ENCODE measurements at places on chromosomes 1 and 21. TPM values are rescaled to one million over a fixed set of nuclear protein-coding genes. Genes with fewer than 3 reads are reported as not detected.
A peak's percentile ranks its signal among the peaks of the same experiment; 100 is the strongest.

DNA sequence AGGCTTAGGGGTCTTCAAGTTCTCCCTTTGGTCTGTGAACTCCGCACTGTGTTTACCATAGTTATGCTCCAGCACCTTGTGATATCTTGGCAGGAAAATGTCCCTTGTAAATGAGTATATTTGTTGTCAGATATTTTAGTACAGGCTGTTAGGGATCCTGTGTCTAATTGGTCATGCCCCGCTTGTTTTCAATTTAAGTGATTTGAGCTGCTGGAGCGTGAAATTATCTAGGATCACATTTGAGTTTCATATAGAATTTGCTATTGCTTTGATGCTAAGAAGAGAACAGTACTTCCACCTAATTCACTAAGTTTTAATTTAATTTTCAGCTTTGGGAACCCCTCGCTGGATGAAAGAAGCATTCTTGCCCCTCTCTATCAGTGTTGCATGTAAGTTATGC lies 15.4 kb upstream of the TOR3A start:
- no peak for DNase-seq

DNA sequence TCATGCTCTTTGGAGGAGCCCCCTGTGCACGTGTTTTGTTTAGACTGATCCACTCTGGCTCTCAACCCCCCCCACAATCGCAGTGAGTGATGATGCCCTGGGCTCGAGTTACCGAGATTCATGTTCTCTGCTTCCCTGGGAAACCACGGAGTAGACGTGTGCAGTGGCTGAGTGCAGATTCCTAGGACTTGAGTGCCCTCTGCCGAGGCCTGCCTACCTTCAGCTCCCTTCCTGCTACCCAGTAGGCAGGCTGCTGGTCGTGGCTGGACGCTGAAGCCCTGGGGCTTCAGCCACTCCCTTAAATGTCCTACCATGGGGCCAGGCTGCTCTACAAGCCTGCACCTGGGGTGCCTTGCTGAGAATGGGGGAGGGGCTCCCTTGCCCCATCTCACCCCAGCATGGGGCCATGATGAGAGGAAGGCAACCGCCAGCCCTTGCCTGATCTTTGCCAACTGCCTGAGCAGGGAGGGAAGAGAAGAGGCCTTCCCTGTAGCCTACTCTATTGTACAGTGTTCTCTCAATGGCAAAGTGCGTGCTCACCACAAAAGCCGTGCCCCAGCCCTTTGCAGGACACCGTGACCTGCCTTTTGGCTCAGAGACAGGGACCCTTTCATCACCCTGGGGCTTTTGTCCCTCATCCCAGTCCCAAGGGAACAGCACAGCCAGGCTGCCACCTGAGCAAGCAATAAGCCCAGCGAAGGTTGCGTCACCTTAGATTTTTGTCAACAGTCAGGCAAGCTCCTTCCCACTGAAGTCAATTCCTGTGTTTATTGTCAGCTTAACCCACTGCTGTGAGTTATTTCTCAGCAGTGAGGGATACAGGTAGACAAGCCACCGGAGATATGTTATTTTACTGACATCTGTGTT lies 4.1 kb upstream of the GRIK3 start:
- peak; percentile 6 for DNase-seq

DNA sequence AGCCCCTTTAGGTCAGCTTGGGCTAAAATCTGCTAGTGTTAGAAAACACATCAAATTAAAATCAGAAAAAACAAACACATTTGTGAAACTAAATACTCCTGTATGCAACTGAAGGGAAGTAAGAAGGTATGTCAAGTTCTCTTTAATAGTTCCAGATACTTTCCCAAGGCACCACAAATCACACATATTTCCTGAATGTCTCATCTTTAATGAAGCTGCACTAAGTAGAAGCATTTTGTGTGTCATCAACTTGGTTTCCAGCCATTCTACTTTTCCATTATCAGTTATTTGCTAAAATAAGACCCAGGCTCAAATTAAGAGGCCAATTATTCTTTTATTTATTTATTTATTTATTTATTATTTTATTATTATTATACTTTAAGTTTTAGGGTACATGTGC lies 34.7 kb downstream of the CRB1 start:
- no peak for DNase-seq

- no peak for DNase-seq
Observed at GRCh38 chr1:158179301-158180041, 1.2 kb upstream of the CD1D start.

KCNA3 gene
- not detected for total RNA-seq

- no peak for DNase-seq
Observed at GRCh38 chr1:50105433-50105832, 3.3 kb upstream of the ELAVL4 start.

GRCh38 chr1:82823876-82824275 lies 1023.1 kb downstream of the ADGRL2 start:
- DNase-seq: no peak

Data from mammary epithelial cell (primary cell).